ENCODE measurements at places on chromosomes 12 and 14. TPM values are rescaled to one million over a fixed set of nuclear protein-coding genes. Genes with fewer than 3 reads are reported as not detected.

NXPH4 gene
- total RNA-seq: 3.8 TPM

EIF2S3B gene
- 0.36 TPM for total RNA-seq

OR6C2 gene
- not detected for total RNA-seq

AP1G2 gene
- total RNA-seq: 41.1 TPM

KIF26A gene
- total RNA-seq: 3.8 TPM

DLST gene
- total RNA-seq: 103 TPM

P2RX2 gene
- not detected for total RNA-seq

TPH2 gene
- total RNA-seq: not detected

MARS1 gene
- total RNA-seq: 143 TPM

TAS2R43 gene
- total RNA-seq: not detected

IL22 gene
- total RNA-seq: not detected

RFLNA gene
- not detected for total RNA-seq

CACNA1C gene
- 0.03 TPM for total RNA-seq

POTEM gene
- not detected for total RNA-seq

P2RX7 gene
- not detected for total RNA-seq

PTGES3 gene
- 363 TPM for total RNA-seq

COCH gene
- 21.2 TPM for total RNA-seq

AACS gene
- total RNA-seq: 20.7 TPM

BDKRB2 gene
- 1.0 TPM for total RNA-seq

SYNDIG1L gene
- 0.03 TPM for total RNA-seq

KLRD1 gene
- total RNA-seq: not detected

XRCC3 gene
- total RNA-seq: 25.5 TPM

Measured in A549 treated with AZD2906 at 1 μM for 4 hours (cell line).